Immature natural killer cell (primary cell): ENCODE measurements at places on chromosomes 13 and 19.

DNA sequence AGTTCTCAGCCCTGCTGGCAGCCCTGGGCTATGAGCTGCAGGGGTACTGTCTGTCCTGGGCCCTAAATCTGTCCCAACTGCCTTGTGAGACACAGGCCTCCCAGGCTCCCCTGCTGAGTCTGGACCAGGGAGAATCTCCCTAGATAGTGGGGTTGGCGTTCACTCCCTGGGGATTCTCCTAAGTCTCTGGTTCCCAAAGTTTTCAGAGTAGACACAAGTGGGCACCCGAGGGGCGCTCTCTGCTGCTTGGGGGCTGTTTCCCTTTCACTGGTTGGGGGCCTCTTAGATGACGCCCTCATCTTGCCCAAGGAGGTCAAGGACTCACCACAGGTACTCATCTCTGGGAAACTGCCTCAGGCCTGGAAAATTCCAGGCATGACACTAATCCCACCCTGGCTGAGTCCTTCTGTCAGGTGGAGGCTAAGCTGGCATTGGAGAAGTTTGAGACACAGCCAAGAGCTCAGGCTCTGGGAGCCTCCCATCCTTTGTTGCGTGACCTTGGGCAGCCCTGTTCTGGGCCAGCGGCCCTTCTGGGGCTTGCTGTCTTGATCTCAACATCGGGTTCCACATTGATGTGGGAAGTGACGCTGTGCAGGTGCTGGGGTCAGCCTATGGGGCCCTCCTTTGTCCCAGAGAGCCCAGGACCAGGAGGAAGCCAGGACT, 3.9 kb downstream of the RPL18A start:
- no peak for DNase-seq

- peak; percentile 47 for DNase-seq
Observed at GRCh38 chr19:3606174-3606689, 443 bp downstream of the TBXA2R start.

DNA sequence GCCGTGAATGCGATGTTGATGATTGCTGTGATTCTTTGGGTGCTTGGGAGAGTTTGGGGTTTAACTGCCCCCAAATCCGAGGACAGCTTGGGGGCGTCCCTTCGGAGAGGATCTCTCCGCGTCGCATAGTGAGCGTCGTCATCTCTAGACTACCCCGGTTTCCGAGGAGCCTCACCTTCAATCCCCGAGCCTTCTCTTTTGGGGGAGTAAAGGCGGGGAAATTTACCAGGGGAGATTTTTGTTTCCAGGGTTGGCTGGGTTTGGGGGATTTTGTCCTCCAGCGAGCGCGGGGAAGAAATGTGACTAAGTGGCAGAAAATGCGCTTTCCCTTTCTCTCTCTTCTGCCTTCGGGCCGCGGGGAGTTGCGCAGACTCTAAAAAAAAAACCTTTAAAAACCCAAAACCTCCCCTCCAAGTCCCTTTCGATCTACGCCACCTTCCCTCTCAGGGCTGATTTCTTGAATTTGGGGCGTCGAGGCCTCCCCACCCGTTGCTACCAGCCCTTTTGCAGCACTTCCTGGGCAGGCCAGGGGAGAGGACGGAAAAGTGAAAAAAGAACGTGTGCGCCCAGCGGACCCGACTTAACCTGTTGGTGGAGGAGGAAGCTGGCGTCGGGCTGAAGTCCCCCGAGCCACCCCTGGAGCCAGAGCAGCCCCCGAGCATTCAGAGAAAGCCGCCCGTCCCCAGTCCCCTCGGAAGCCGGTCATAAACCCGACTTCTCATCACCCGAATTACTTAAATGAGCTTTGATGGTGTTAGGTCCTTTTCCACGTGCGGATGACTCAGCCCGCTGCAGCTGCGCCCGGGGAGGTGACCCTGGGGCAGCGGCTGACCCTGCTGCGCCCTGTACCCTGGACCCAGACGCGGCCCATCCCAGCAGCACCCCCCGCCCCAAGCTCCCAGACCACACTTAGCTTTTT, 17.7 kb downstream of the NFIX start:
- peak; percentile 53 for DNase-seq

DNA sequence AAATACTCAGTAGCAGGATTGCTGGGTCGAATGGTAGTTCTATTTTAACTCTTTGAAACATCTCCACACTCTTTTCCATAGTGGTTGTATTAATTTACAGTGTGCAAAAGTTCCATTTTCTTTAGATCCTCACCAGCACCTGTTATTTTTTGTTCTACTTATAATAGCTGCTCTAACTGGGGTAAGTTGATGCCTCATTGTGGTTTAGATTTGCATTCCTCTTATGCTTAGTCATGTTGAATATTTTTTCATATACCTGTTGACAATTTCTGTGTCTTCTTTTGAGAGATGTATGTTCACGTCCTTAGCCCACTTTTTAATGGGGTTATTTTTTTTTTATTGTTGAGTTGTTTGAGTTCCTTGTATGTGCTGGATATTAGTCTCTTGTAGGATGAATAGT, 144.6 kb downstream of the NBEA start:
- no peak for DNase-seq

DNA sequence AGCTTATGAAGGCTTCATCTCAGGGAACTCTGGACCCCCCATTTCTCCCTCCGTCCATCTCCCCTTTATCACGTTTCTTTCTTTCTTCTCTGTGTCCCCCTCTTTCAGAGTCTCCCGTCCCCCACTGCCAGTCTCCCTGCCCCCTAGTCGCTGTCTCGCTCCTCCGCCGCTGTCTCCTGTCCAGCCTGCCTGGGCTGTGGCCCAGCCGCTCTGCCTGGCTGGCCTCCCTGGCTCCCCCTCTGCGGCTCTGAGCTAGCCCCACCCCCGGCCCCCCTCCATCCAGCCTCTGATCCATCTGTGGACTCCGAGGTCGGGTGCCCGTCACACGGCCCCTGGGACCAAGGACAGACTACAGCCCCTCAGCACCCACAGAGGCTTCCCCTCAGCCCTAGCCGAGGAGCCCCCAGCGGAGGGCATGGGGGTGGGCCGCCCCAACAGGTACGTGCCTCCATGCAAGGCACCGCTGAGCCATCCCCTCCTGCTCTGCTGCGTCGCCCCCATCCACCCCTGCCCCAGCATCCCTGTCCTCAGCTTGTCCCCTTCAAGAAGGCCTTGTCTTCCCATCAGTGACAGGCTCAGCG, 1.1 kb upstream of the KCNJ14 start:
- no peak for DNase-seq
